RPMI8226 (cell line): ENCODE measurements at places on chromosomes 2 and 18.

- DNase-seq, result no peak
Observed at GRCh38 chr2:50551868-50552267, 480.1 kb downstream of the NRXN1 start.

DNA sequence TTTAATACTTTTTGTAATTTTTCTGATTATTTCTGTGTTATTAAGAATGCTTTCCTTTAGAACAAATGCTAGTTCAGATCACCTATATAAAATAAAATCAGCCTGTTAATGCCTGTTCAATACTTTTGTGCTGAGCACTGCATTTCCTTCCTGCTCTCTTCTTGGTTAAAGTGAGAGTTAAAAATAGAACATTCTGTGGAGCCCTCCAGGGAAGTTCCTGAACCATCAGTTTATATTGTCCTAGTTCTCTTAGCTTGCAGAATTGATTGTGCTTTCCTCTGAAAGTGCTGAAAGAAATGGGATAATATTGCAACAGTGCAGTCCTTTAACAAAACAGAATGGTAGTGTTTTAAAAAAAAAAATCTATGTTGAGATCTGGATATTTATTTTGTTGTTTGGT is 74.6 kb upstream of the UBXN4 start:
- DNase-seq, result peak; percentile 47

DNA sequence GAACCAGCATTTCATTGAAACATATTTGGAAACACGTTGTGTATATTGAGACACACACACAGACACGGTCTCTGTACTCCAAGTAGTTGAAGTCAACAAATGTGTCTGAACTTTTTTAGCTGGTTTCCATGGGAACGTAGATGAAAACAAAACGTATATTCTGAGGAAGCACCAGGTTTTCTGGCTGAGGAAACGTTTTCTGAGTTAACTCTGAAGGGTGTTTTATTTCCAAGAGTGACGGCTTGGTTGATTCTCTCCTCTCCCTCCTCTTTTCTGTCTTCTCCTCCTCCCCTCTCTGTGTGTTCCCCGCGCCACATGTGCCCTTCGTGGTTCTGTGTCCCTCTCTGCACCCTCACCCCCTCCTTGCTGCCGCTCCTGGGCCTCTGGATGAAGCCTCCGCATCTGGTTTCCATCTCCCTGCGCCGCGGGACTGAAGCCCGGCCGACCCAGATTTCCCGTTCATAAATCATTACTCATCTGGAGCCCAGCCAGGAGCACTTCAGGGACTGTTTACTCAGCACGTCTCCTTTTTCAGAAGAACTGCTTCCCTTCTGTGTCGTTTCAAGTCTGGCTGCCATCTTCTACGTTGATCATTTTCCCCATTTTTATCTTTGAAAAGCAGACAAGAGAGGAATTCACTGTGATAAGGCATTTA is 122.7 kb downstream of the COL6A3 start:
- DNase-seq, result peak; percentile 53

GRCh38 chr2:9905413-9905812 is 46.1 kb upstream of the GRHL1 start:
- no peak for DNase-seq

DNA sequence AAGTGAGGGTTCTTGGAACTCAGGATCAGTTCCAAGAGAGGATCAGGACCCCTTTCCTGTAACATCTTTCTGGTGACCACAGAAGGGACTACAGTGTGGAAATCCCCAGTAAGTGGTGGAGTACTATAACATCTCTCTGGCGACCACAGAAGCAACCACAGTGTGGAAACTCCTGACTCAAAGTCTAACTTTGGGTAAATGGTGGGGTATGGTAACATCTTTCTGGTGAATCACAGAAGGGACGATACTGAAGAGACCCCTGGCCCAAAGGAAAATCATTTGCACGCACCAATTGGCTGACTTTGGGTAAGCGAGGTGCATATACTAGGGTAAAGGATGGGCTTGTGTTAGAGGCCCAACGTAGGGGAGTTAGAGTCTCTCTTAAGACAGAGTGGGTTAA is 56.3 kb upstream of the GULP1 start:
- no peak for DNase-seq

- DNase-seq, result no peak
Observed at GRCh38 chr2:102037681-102038080, 45.9 kb downstream of the IL1R2 start.

- no peak for DNase-seq
Observed at GRCh38 chr2:38598991-38599295, 3.8 kb downstream of the HNRNPLL start.

- peak; percentile 84 for DNase-seq
Observed at GRCh38 chr2:99559075-99559662, 69.4 kb upstream of the REV1 start.

GRCh38 chr2:82752396-82752795 is 1706.7 kb downstream of the SUCLG1 start:
- no peak for DNase-seq

- DNase-seq, result no peak
Observed at GRCh38 chr2:135043345-135043744, 3.9 kb downstream of the MAP3K19 start.

GRCh38 chr2:222523783-222524544 is 99.6 kb downstream of the SGPP2 start:
- DNase-seq, result no peak

- no peak for DNase-seq
Observed at GRCh38 chr2:235803028-235803427, 309.2 kb downstream of the AGAP1 start.

- no peak for DNase-seq
Observed at GRCh38 chr2:121400201-121400600, 115.2 kb upstream of the TFCP2L1 start.

DNA sequence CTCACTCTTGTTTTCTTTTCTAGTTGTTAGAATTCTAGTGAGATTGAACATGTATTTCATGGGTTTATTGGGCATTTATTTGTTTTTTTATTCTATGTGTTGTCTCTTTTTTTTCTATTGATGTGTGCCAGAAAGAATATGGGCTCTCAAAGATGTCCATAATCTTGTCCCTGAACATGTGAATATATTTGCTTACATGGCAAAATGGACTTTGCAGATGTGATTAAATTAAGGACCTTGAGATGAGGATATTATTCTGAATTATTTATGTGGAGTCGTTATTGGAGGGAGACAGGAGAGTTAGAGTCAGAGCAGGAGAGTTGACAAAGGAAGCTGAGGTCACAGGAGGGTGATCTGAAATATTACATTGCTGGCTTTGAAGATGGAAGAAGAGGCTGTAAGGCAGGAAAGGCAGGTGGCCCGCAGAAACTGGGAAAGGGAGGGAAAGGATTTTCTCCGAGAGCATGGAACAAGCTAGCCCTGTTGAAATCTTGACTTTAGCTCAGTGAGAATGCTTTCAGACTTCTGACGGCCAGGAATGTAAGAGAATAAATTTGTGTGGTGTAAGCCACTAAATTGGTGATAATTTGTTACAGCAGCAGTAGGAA is 82.8 kb downstream of the NABP1 start:
- DNase-seq, result no peak

DNA sequence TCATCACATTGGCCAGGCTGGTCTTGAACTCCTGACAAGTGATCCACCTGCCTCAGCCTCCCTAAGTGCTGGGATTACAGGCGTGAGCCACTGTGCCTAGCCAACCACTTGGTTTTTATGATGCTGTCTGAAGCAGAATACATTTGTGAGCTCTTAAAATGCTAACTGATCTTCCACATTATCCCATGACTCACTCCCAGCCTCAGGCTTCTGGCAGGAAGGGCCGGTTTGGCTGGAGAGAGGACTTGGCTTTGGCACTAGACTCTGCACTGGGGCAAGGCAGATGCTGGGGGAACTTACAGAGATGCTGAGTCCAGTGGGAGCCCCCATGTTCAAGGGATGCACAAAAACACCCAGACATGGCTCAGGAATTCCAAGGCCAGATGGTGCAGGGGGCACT is 40.5 kb upstream of the SH3BP4 start:
- no peak for DNase-seq

DNA sequence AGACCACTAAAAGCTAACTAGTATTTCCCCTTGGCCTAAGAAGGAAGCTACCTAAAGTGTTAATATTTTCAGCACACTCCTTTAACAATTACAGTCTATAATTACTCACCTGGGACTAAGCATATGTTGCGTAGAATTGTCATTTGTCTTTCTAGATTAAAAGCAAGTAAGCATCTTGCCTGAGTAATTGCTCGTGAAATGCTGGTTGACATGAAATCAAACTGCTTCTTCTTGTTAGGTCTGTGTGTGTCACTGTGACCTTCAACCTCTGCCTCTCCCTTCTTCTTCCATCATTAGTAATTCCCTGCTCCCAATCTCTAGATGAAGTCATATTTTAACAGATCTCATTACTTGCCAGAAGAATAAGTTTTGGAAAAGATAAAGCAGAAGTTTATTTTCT is 212.2 kb downstream of the XIRP2 start:
- no peak for DNase-seq

GRCh38 chr2:67851016-67851415 is 211.8 kb downstream of the C1D start:
- no peak for DNase-seq

- no peak for DNase-seq
Observed at GRCh38 chr18:48944634-48945033, 6.1 kb downstream of the SMAD7 start.

DNA sequence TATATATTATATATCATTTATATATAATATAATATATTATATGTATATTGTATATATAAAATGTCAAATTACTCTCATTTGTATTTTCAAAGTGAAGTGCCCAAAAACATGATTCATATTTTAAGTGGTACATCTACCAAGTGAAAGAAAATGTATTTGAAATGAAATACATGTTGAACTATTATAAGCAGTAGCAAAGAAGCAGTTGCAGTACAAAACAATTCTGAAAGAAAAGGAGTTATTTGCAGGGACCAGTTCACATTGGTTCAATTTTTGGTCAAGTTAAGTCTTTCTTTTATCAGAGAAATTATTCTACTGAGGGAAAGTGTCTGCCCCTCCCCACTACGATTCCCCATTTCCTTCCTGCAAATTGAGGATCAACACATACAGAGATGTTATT is 51.9 kb downstream of the APLF start:
- no peak for DNase-seq

GRCh38 chr18:28768791-28769768 is 592.1 kb upstream of the CDH2 start:
- DNase-seq, result no peak

DNA sequence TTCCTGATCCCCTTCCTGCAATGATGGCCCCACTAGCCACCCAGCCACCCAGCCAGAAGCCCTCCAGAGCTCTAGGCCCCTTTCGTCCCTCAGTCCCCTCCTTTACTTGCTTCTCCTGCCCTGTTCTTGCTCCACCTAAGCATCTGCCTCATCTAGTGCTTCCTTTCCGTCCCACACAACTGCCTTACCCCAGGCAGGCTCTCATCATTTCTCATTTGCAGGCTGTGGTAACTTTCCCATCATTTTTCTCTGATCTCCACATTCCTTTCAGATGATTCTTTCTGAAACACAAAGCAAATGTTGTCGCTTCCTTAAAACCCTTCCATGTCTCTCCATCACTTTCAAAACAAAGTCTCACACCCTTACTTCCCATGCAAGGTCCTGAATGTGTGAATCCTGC is 459.8 kb downstream of the METTL4 start:
- no peak for DNase-seq

GRCh38 chr18:11412811-11413210 is 196.6 kb upstream of the SLC35G4 start:
- DNase-seq, result no peak

GRCh38 chr18:51192696-51193095 is 4.8 kb downstream of the MEX3C start:
- DNase-seq, result no peak

DNA sequence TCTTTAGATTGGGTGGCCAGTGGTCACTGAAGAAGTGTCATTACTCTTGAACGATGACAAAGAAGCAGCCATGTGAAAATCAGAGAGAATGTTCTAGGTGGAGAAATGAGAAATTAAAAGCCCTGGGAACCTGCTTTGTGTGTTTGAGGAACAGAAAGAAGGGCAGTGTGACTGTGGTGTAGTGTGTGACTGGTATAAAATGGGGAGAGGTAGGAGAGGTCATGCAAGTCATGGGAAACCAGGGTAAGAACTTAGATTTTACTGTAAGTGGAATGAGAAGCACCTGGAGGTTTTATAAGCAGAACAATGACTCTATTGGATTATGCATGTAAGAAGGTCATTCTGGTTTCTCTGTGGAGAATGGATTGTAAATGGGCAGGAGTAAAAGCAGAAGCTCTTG is 12.2 kb downstream of the ICOS start:
- DNase-seq, result no peak

DNA sequence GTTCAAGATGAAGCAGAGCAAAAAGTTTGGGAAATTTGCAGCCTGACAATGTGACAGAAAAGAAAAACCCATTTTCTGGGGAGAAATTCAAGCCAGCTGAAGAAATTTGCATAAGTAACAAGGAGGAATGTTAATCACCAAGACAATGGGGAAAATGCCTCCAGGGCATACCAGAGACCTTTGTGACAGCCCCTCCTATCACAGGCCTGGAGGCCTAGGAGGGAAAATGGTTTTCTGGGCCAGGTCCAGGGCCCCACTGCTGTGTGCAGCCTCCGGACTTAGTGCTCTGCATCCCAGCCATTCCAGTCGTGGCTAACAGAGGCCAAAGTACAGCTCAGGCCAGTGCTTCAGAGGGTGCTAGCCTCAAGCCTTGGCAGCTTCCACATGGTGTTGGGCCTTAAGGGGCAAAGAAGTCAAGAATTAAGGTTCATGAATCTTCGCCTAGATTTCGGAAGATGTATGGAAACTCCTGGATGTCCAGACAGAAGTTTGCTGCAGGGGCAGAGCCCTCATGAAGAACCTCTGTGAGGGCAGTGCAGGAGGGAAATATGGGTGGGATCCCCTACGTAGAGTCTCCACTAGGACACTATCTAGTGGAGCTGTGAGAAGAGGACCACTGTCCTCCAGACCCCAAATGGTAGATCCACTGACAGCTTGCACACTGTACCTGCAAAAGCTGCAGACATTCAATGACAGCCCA is 314.1 kb upstream of the TRIB2 start:
- DNase-seq, result no peak

DNA sequence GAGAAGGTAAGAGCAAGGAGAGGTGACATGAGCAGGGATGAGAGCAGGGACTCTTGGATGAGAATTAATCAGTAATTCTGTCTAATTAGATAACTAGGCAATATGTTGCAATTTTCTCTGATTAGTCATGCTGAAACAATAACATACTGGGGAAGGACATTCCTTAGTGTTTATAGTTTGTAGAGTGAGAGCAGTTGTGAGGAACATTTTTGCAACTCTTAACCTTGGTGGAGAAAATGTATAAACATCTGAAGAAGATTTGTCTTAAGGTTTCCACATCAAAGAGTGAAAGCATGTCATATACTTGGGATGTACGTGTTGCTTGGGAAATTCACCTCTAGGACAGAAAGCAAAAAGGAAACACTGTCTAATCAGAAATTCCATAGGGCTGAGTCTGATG is 955.4 kb upstream of the FANCL start:
- DNase-seq, result no peak
